Fibroblast of mammary gland (primary cell): ENCODE measurements at places on chromosomes 7 and 10.

GRCh38 chr7:108480311-108480710 is 24.1 kb upstream of the NRCAM start:
- no peak for DNase-seq

DNA sequence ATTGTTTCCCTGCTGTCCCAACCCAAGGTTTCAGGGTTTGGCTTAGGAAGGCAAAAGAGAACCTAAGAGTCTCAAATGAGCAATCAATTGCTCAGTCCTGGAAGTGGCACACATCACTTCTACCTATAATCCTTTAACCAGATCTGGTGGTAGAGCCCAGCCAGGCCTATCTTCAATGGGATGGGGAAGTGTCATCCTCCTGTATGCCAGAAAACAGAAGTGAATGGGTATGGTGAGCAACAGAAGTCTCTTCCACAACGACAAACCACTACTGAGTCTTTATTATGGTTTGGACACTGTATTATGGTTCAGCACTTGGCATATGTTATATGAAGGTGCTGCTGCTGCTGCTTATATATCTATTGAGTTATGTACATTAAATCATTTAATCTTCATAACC is 3.0 kb upstream of the AKR1B1 start:
- DNase-seq = no peak

DNA sequence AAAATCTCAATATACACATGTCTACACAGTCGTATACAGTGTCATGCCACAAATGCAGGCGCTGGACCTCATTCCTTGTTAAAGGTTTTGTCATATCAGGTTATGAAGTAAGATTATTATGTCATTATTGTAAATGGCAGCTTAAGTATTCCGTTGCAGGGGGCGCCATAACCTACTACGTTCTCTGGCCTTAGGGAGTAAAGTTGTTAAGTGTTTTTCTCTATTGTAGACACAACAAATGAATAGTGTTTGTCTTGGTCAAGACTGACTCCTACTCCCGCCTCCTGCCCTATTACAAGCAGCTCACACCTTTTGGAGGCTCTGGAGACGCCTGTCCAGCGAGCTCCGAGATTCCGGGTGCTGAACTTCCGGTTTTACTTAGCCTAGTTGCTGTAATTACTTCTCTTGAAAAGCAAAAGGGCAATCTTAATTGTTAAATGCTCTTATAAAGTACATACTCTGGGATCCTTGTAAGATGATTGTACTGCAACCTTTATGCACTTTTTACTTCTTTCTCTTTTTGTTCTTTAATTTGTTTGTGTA is 994 bp downstream of the GATAD1 start:
- DNase-seq = peak; percentile 62

DNA sequence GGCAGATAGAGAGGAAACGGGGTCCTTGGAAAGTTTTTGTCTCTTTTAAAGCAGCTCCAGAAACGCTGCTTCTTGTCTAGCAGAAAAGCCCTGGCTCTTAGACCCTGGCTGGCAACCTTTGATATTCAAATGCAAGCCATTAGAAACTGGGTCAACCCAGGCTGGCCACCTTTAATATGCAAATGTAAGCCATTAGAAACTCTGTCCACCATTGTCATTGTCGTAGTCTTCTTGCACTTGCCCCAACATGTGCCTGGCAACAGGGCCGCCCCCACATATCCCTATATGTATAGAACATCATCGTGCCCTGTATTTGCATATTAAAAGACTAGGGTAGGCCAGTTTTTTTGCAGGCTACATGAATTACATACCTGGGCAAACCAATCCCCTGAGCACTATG is 621.3 kb upstream of the DPP6 start:
- DNase-seq = no peak

DNA sequence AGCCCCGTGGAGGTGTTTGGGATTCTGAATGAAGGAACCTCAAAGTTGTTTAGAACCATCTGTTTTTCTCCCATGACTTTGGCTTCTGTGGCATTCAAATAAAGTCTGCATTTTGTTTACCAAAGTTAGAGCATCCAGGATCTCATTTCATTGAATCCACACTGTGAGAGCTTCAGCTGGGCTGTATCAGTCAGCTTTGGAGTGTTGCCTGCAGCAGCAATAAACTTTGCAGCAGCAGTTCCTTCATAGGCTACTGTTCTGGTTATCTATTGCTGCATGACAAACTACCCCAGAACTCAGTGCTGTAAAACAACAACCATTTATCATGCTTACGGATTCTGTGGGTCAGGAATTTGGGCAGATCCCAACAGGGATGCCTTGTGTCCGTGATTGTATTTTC is 1575.2 kb upstream of the LRRTM3 start:
- DNase-seq = no peak

DNA sequence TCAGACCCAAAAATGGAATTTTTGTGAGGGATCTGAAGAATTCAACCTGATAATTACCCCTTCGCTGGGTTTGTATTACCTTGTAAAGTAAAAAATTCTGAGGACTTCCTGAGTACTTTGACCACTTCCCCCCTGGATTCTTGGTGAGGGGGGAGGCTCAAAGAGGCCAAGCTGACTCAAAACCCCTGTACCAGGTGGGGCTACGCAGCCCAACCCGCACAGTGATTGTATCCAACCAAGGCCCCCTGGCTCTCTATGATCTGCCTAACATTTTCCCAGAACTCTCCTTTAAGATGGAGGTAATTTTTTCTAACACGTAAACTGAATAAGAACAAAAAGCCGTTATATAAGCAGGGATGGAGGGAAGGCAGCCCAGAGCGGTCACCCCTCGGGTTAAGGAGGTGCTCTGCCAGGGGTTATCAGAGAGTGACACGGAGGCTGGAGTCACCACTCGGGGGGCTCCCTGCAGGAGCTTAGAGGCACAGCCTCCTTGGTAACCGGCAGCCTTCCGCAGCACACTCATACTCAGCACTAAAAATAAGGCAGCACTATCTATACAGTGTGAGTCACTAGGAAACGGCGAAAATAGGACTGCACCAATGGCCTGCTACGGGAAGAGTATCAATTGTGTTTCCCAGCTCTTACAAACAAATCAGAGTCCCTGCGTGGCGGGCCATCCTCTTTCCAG is 255.4 kb downstream of the ELMO1 start:
- no peak for DNase-seq

DNA sequence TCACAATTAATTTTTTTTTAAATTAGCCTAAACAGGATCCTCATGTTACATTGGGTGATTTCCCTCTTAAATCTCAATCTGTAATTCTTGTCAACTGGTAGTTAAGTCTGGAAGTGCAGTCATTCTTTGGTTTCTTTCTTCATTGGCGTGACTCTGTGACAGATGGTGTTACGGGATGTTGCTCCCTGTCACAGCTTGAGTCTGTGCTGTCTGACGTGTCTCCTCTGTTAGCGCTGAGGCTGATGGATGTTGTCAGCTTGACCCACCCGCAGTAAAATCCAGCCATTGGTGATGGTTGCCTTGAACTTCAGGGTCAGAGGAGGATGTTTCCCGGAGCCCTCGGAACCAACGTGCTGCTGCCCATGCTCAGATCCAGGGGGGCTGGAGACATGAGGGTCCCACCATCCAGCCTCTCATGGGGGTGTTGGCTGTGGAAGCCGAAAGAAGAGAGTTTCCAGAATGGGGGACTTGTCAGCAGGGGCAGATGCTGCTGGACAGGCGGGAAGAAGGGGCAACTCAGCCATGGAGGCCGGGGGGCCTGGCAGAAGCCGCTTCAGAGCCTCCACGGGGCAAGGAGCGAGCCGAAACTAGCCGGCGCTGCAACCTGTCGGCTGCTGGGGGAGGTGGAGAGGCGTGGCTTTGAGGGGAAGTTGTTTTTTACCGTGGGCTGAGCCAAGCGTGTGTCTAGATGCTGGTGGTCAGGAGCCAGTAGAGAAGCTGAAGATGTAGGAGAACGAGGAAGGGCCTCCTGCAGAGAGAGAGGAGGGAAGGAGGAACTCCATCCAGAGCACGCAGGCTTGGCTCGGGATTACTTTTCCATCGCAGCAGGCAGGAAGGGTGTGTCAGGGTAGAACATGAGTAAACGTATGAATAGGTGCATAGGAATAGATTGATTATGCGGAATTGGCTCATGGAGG is 3.5 kb downstream of the SUN1 start:
- DNase-seq = peak; percentile 16

- no peak for DNase-seq
These were observed 564.0 kb downstream of the XPNPEP1 start for GRCh38 chr10:109359316-109359715.

DNA sequence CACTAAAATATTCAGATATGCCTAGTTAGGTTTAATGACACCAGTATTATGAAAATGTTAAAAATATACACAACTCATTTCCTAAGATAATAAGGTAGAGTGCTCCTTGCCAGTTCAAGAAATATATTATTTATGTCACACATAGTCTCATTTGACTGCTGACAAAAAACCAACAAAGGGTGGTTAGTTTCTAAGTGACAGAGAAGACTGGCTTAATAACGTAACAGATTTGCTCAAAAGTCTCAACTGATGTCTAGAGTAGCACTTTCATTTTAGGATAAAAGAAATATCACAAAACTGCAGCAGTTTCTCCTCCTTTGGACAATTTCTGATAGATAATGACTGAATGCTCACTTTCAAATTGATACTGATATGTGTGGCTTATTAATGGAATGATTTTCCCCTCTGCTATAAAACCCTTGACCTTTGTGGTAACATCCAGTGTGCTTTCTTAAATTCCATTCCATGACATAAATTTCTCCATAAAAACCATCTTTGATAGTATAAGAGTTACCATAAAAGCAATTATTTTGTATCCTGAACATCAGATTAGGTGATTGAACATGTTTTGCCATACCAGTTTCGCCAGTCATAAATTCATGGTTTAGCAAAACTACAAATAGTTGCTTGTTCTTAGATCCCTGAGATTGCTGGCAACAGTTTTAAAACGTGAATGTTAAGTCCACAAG is 94.2 kb downstream of the NRBF2 start:
- peak; percentile 13 for DNase-seq

GRCh38 chr7:96836456-96836855 is 126.8 kb upstream of the SEM1 start:
- DNase-seq = no peak

DNA sequence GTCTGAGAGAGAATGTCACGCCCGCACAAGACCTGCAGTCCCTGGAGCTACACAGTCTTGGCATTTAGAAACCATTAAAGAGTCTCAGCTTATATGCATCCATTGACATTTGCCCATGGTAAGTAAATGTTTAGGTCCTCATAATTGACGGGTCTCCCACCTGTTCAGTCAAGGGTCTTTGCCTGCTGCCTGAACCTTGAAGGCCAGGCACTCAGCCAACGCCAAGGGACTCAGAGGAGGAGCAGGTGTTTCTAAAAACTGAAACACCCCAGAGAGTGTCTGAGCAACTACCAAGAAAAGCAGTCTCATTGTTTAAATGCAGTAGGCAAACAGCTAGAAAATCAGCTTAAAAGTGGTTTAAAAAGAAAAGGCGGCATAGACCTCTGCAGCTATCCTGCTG is 264.7 kb upstream of the AKR1E2 start:
- no peak for DNase-seq

GRCh38 chr10:84059526-84059925 is 79.8 kb upstream of the GHITM start:
- no peak for DNase-seq

DNA sequence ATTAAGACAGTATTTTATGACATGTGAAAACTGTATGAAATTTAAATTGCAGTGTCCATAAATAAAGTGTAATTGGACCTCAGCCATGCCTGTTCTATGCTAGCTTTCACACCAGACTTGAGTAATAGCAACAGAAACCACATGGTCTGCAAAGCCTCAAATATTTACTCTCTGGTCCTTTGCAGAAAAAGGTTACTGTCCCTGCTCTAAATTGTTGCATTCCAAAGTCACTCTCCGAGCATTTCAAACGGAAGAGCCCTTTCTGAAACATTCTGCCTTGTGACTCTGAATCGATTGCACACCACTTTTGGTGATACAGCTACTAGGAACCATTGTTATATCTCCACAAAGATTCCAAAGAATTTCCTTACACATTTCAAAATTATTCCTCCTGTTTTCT is 81.0 kb upstream of the STK17A start:
- DNase-seq = peak; percentile 36

DNA sequence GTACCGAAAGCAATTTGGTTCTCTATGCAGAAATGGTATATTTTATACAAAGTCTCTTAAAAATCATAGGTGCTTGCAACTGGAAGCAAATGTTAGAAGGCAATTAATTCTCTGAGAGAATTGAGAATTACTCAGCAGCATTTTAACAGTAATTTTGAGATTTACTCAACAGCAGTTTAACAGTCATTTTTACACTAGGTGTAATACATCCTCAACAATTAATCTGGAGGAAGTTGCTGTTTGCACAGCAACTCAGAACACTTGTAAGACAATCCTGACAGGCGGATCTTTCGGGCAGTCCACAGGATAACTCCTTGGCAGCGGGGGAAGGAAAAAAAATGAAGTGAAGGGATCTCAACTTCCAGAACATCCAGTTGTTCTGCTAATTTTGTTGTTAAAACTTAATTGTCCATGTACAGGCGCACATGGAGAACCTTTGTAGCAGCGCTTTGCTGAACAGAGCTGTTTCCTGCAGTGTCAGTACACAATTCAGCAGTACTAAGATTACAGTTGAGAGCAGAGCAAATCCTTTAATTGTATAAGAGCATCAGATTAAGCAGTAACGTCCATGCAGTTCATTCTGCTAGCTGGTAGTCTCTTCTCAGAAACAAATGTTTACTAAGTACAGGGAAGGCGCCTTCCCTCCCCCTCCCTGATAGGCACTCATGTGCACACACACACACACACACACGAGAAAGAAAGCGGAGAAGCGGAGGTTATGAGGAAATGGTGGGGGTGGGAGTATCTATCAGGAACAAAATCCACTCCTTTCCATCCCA is 43.8 kb downstream of the ENO4 start:
- no peak for DNase-seq

DNA sequence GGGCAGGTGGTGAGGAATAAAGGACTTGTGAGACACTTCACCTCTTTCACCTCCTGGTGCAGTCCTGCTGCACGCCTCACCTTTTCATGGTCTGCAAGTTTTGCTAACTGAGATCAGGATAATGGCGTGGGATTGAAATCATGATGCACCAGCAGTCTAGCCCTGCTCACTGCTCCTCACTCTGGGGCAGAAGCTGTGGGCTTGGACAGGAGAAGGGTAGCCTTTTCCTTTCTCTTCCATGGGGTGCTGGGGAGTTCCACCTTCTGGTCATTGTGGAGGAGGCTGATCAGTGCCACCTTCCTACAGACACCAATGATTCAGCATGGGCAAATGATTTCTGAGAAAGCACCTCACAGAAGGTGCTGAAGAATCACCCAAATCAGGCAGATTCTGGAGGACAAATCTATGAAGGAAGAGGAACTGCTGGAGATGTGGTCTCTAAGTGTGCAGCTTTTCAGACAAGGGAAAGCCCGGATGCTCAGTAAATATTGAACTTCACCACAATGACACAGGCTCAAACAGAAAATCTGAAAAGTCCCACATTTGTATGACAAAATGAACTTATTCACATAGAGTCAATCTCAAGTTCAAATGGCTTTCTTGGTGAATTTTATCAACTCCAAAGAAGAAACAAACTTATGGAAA is 19.7 kb downstream of the MBL2 start:
- no peak for DNase-seq
